SK-N-SH treated with all-trans-retinoic acid at 6 μM for 48 hours (cell line): ENCODE measurements at places on chromosomes 1 and 21.

DNA sequence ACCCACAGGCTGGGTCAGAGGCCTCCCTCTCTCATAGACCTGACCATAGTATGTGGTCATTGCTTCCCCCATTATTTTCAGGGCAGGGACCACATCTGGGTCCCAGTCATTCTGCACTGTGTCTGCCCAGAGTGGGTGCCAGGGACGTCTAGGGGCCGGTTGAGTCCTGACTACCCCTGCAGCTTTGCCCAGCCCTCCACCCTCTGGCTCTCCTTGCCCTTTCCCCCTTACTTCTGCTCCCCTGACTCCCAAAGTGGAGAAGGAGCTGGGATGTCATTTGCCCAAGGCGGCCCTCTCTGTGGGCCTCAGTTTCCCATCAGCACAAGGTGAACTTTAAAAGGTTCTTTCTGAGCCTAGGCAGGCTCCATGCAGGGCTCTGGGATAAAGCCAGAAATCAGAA is 4.3 kb upstream of the TTC22 start:
- no peak for ATAC-seq

- peak; percentile 64 for ATAC-seq
Measured at GRCh38 chr1:101235696-101236515, 913 bp upstream of the S1PR1 start.

DNA sequence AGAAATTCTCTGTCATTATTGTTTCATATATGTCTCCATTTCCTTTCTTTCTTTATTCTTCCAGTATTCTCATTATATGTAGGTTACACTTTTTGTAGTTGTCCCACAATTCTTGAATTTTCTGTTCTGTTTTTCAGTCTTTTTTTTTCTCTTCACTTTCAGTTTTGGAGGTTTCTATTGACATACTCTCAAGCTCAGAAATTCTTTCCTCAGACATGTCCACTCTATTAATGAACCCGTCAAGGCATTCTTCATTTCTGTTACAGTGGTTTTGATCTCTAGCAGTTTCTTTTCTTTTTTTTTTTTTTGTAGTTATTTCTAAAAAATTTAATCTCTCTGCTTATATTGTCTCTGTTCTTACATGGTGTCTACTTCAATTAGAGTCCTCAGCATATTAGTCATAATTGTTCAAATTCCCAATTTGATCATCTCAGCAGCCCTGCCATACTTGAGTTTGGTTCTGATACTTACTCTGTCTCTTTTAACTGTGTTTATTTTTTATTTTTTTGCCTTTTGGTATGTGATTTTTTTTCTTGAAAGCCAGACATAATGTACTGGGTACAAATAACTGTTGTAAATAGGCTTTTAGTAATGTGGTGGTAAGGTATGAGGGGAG is 49.5 kb upstream of the KCNK2 start:
- ATAC-seq: peak; percentile 67

DNA sequence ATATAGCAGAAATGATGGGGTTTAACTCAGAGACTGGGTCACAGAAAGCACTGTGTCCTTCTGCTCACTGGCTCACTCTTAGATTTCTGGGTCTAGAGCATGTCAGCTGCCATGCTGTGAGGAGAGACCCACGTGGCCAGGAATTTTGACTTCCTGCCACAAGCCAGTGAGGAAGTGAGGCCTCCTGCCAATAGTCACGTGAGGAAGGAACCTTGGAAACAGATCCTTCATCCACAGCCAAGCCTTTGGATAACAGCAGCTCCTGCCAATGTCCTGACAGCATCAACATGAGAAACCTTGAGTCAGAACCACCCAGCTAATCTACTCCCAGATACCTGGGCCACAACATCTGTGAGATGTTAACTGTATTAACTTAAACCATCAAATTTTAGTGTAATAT is 114.5 kb upstream of the PLPPR5 start:
- no peak for ATAC-seq

DNA sequence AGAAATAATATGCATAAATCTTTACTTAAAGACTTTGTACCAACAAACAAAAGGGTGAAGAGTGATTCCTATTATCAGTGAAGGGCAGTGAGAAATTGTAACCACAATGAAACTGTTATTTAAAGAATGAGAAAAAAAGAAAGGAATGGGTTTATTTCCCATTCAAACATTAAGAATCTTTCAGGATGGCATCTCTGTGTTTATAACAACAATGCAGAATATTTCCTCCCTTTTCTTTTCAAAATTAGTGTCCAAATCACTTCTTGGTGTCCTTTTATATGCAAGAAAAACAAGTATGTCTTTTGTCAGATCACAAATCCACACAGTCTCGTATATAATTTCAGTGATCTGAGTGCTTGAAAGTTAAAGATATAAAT is 61.2 kb downstream of the PTPRC start:
- ATAC-seq: no peak

DNA sequence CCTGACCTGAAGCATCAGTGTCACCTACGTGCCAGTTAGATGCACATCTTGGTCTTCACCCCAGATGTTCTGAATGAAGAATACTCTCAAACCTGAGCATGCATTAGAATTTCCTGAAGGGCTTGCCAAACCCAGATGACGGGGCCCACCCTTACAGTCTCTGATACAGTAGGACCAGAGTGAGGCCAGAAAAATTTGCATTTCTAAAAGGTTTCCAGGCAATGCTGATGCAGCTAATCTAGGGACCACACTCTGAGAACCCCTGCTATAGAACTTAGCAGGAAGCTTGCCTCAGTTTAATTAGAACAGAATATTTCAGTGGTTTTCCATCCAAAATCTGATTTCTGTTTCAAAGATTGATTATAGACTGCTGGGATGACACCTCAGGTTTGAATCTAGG is 9.9 kb upstream of the CTBS start:
- ATAC-seq: no peak

DNA sequence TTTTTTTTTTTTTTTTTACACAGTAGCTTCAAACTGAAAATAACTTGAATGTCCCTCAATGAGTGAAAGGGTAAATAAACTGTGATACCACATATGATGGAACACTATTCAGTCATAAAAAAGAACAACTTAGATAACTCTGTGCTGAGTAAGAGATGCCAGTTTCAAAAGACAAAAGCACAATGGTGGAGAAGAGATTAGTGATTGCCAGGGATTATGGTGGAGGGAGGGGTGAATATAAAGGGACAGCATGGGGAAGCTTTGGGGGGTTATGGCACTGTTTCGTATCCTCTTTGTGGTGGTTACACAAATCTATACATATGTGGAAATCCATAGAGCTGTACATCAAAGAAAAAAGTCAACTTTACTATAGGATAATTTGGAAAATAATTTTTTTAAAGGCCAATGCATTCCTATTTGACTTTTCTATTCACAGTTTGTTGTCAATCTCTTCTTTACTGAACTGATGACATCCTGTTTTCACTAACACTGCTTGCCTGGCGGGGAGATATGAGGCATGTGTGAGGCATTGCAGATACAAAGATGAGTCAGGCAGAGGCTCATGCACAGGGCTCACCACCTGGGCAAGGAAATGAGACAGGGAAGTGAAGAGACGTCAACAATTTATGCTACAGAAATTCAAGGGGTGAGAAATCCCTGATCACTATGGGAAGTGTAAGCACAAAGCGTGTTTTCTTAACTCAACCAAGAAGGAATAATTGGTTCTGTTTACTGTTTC is 302.7 kb downstream of the DUSP10 start:
- peak; percentile 83 for ATAC-seq

DNA sequence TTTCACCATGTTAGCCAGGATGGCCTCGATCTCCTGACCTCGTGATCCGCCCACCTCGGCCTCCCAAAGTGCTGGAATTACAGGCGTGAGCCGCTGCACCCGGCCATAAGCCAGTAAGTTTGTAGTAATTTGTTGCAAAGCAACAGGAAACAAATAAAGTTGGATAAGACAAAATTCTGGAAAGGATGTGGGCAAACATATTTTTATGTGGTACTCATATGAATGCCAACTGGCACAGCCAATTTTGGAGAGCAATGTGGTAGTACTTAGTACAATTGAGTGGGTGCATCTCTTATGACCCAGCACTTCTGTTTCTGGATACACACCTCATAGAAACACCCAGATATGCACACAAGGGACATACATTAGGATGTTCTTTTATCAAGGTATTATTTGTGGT is 8.4 kb upstream of the IL12RB2 start:
- ATAC-seq: no peak

- ATAC-seq: no peak
Measured at GRCh38 chr1:89567797-89568196, 43.2 kb downstream of the LRRC8B start.

- ATAC-seq: no peak
Measured at GRCh38 chr1:34532113-34532512, 222.7 kb upstream of the GJB5 start.

- ATAC-seq: no peak
Measured at GRCh38 chr1:174448531-174448883, 743 bp downstream of the GPR52 start.

- ATAC-seq: no peak
Measured at GRCh38 chr1:37813529-37814145, 5.6 kb upstream of the YRDC start.

DNA sequence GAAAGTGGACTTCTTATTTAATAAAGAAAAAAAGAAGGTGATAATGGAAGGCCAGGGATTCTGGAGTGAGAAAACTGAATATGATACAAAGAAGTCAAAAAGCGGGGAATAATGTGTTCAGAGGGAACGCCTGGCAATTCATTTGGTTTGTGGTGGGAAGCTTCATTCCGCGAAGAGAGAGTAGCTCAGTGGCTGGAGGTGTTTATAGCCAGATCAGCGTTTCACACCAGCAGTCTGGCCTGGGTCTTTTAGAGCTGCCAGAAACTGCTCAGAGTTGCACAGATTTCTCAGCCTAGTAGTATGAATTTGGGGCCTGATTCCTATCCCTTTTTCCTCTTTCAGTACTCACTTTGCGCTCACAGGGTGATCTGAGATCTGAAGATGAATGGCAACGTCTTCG is 67.8 kb upstream of the IPO9 start:
- no peak for ATAC-seq

DNA sequence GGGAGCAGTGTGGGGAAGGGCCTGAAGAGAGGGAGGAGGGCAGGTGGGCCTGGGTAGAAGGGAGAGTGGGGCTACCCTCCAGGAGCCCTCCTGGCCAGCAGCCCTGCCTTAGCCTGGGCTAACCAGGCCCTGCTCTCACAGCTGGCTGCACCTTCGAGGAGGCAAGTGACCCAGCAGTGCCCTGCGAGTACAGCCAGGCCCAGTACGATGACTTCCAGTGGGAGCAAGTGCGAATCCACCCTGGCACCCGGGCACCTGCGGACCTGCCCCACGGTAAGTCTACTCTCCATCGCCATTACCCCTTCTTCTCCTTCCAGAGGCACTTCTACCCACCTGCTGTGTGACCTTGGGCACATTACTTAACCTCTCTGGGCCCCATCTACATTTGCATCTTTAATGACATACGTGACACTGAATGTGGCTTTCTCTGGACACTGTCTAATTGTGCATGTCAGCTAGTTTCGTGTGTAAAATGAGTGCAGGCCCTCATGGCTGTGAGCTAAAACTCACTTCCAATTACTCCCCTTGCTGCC is 18.9 kb downstream of the PTPRU start:
- ATAC-seq: no peak

DNA sequence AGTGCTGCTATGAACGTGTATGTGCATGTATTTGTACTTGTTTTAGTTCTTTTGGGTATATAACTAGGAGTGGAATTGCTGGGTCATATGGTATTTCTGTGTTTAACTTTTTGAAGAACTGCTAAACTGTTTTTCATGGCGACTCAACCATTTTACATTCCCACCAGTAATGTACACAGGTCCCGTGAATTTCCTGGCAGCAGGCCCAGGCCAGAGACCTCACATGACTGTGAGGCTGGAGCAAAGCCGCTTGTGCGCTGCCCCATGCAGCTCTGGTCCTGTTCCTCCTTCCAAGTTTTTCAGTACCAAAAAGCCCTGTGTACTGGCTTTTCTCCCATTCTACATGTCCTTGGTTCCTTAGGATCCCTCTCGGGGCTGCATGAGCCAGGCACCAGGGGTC is 29.6 kb downstream of the ACOT11 start:
- no peak for ATAC-seq

DNA sequence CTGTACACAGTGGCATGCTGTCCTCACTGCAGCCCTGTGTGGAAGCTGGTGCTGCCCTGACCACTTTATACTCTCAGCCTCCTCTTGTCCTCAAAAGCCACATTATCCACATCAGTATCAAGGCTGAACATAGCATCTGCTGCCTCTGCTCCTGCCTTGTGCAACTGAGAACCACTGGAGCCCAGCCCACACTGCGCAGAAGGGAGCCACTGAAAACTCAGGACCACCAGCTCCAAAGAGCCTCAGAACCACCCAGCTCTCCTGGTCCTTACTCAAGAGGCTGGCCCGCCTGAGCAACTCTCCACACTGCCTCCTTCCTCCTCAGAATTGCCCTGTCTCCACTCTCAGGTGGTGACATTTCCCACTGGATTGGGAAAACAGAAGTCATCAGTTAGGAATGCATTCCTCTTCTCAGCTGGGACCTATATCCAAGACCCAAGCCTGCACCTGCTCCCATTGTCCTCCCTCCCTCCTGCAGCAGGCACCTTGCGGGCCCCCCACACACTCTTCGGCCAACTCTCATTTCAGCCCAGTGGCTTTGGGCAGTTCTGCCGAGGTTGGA is 7.0 kb upstream of the KISS1 start:
- ATAC-seq: no peak

- peak; percentile 4; the same call in 2 of the 3 replicates for ATAC-seq
Measured at GRCh38 chr1:181141431-181141910, 53.0 kb downstream of the IER5 start.

DNA sequence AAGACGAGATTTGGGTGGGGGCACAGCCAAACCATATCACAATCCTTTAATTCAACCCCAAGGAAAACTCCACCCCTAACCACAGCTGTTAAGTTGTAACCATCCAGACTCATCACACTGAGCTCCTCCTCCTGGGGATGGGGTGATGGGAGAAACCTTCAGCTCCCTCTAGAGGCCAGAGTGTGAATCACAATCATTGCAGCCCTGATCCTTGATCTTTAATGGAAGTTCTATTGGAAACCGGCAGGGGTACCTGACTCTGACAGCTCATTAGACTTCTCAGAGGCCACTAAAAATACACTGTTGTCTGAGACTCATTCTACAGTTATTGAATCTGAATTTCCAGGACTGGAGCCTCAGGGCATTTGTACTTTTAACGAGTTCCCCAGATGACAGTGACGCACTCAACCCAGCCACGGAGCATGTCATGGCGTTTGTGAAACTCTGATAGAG is 127.2 kb downstream of the IGSF21 start:
- no peak; the same call in 2 of the 3 replicates for ATAC-seq

DNA sequence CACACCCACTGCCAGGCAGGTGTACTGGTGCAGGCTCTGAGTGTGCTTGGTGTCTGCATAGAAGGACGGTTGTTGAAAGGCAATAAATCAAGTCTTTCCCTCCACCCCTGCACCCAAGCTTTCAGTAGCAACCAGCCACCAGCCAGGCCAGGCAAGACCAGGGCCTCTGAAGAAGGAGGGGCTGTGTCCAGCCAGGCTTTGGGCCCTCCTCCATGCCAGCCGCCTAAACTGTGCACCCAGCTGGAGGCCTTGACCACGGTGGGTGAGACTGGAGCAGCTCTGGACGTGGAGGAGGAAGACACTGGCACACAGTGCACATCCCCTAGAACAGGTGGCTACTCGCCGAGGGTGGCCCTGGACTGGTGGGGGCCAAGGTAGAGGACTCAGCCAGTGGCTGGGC is 4.9 kb downstream of the OLIG2 start:
- ATAC-seq: no peak

- ATAC-seq: no peak
Measured at GRCh38 chr21:14243874-14244273, 27.9 kb downstream of the RBM11 start.

- ATAC-seq: no peak
Measured at GRCh38 chr1:41533016-41533730, 48.7 kb upstream of the EDN2 start.

- ATAC-seq: peak; percentile 70
Measured at GRCh38 chr1:184958554-184959353, 15.6 kb downstream of the NIBAN1 start.

- ATAC-seq: no peak; the same call in 2 of the 3 replicates
Measured at GRCh38 chr1:244757091-244757939, 78.1 kb upstream of the COX20 start.
